ENCODE measurements at places on chromosomes 5 and 9. TPM values are rescaled to one million over a fixed set of nuclear protein-coding genes. Genes with fewer than 3 reads are reported as not detected.
A peak's percentile ranks its signal among the peaks of the same experiment; 100 is the strongest.

- DNase-seq = no peak
Measured at GRCh38 chr5:59565551-59565950, 328.0 kb downstream of the PDE4D start.

DNA sequence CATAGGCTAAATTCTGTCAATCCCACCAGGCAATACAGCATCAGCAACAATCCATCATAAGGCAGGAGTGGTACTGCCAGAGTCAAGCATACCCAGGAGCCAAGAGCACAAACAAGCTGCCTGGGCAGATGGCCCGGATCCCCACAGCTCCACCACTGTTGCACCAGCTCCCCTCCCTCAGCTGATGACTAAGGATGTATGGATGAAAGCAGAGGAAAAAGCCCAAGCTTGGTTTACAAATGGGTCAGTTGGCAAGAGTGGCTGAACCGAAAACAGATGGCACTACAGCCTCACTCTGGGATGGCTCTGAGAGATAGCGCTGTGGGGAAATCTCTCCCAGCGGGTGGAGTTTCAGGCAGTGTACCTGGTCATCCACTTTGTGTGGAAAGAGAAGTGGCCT, 29.4 kb downstream of the DROSHA start:
- no peak for DNase-seq

The ELOVL7 gene
- 5.5 TPM for total RNA-seq

- DNase-seq = no peak
Measured at GRCh38 chr9:106479679-106480078, 383.3 kb upstream of the ZNF462 start.

DNA sequence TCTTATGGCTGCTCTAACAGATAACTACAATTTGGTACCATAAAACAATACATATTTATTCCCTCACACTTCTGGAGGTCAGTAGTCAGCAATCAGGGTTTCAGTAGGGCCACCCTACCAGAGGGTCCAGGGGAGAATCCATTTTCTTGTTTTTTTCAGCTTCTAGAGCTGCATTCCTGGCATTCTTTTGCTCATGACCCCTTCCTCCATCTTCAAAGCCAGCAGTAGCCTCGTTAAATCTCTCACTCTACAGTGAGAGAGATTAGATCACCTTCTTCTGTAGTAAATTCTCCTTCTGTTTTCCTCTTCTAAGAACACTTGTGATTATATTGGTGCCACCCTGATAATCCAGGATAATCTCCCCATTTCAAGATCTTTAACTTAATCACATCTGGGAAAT, 187.4 kb downstream of the RFK start:
- peak; percentile 36 for DNase-seq

DNA sequence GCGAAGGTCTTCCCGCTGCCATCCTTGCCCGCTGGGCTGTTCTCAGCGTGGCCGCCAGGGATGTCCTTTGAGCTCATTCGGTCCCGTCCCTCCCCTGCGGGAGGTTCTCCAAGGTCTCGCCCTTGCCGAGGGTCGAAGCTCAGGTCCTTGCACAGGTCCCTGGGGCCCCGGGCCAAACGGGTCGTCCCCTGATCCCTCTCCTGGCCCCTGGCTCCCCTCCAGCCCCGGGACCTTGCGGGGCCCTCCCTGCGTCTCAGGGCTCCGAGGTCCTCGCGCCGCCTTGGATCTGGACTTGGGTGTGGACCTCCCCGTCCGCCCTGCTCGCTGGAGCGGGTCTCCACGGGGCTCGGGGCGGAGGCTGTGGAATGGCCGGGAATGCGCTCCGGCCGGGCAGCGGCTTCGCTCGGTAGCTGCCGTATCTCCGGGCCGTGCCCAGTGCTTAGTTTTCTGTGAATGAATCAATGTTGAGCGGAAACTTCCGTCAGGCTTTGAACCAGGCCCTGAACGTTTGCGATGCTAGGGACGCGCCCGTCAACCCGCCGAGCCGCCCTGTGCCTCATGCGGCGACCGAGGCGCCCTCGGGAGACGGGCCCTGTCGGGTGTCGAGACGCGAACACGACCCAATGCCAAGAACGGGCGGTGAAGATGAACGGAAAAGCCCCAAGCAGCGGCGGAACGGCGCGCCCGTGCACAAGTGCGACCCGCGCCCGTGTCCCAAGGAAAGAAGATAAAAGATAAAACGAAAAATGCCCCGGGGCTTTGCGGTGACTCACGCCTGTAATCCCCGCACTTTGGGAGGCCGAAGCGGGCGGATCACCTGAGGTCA, 780 bp downstream of the RNU6ATAC start:
- DNase-seq = peak; percentile 57

DNA sequence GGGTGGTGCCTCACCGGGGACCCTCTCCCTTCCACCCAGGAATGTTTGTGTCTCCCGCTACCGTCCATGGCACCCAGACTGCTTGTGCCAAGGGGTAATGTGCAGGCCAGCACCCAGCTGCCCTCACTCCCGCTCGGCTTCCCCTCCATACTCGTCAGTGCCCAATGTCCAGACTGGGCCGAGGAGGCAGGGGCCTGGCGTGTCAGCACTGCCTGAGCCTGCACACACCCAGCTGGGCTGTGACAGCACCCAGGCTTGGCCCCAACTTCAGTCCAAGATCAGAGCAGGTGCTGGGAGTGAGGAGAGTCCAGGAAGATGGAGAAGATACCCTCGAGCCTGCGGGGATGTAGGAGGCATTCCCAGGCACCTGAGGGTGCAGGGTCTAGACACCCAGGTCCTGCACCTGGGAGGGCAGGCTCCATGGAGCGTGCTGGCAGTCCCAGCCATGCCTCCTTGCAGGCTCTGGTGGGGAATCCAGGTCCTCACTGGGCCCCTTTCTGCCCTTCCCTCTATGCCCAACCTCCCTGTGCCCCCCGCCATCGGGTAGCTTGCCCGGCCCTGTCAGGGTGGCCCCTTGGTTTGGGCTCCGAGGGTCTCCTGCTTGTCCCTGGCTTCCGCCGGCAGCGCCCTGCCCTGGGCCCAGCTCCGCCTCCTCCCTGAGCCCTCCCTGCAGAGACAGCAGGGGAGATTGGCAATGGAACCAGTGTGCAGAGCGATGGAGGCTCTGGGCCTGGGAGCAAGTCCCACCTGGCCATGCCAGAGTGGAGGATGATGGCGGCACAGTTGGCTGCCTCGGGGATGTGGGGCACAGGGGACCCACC, 250.8 kb upstream of the EDIL3 start:
- no peak for DNase-seq

DNA sequence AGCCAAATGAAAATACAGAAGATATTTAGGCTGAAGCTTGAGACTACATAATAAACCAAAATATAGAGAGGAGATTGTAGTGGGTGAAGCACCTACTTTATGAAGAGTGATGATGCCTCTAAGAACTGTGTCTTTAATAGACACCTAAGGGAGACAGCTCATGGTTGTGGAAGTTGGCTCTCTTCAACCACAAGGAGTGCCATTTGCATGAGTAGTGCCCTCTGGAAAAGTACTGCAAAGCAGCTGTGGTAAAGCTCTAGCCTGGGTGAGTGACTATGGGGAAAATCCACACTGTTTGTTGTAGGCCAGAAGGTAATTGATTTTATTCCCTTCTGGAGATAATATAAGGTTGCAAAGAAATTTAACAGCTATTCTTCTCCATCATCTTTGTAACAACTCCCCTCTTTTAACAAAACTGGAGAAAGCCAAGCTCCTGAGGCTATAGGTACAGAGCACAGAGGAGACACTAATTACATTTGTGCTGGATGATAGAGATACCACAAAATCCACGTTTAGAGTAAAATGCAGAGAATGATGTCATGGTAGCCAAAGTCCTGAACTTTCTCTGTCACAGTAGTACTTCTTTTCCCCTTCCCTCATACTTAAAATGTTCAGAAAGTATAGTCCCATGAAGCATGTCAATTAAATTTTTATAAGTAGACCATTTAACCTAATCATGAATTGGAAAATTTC, 122.8 kb downstream of the STARD4 start:
- DNase-seq = no peak

All from neural progenitor cell (in vitro differentiated cells).